Central memory CD4-positive, alpha-beta T cell (primary cell): ENCODE measurements at places on chromosomes 12 and 14.

DNA sequence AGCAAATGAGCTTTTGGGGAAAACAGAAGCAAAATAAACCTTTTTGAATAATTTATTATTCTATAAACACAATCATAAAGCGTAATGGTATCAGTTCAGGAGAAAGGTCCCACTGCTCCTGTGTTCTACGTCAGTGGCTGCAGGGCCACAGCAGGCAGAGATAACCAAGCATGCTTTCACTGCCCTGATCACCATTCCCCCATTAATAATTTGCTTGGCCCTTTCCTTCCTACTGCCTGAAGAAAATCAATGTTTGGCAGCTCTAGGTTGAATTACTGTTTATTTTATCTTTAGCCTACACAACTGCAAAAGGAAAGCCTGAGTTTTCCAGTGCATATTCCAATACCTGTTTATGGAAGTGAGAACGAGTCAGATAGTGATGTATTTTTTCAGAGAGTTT lies 369.9 kb downstream of the DIO2 start:
- no peak for DNase-seq

- DNase-seq = no peak
These were observed 24.1 kb upstream of the PLEKHG3 start for GRCh38 chr14:64680013-64680713.

GRCh38 chr12:119096429-119097202 lies 82.1 kb upstream of the HSPB8 start:
- no peak for DNase-seq

GRCh38 chr12:68580911-68581310 lies 29.8 kb upstream of the RAP1B start:
- no peak for DNase-seq

- DNase-seq = no peak
These were observed 311.9 kb downstream of the CEP128 start for GRCh38 chr14:80629606-80630005.

DNA sequence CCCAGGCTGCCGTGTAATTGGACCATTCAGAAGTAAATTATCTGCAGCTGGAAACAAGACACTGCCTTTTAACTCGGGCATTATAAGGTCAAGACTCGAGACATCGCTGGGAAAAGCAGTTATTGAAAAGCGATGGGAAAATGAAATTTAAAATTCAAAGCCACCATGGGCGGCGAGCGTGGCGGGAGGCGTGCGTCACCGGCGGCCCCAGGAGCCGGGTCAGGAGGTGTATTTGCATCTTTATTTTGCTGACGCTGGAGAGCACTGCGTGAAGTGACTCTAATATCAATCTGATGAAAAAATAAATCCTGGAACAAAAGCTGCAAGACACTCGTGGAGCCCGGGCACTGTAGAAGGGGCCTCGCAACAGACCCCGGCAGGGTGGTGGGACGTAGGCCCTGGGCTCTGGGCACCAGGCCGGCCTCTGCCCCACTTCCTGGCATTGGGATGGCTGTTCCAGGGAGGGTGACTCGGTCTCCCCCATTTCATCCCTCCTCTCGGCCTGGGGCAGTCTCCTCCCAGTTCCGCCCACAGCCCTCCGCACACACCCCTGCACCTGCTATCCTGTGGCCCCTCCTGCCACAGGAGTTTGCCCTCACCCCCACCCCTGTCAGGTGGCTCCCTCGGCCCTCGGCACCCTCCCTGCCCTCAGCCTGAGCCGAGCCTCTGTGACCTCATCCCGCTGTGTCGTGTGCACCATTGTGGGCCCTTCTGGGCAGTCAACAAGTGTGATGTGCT lies 196.2 kb downstream of the KIF26A start:
- no peak for DNase-seq

DNA sequence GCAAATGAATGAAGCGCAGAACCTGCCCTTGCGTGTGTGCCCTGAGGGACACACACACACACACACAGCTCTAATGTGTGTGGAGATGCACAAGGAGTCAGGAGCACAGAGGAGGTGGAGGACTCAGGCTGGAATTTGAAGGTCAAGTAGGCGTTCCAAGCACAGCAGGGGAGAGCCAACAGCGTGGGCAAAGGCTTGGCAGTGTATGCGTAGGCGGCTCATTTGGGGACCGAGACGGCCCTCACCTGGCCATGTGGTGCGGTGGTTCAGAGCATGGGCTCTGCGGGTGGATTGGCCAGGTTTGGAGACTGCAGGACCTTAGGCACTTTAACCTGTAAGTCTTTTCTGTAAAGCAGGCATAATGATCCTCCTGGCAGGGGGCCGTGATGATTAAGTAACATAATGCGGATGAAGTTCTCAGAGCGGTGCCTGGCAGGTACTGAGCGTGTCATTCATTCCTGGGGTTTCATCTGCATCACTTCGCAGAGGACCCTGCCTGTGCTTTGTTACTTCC lies 69.5 kb upstream of the SLC24A4 start:
- DNase-seq = no peak

GRCh38 chr12:57231276-57232021 lies 1.9 kb downstream of the SHMT2 start:
- DNase-seq = no peak

DNA sequence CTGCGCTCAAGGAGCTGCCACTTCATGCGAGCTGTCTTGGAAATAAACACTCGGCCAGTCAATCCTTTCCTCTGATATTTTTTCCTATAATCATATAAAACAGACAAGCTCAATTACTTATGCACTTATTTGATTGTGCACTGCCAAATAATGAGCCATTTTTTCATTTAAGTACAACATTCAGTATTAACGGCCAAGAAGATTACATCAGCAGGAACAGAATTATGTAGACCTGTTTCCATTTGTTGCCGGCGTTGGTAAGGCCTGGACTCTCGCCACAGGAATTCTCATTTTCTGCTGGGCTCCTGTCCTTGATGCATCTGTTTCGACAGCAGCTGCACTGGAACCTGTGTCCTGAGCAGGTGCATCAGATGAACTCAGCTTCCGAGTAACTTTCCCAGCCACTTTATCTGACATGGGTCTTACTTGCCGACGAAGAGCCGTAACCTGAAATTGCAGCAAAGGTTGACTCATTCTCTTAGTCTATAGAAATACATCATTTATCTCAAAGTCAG lies 110.2 kb downstream of the KIF21A start:
- DNase-seq = no peak

- DNase-seq = peak; percentile 89
These were observed at the start of gene TMEM260 for GRCh38 chr14:56579345-56580220. TSS of gene TMEM260 (plus strand) at chr14:56579798. CDS start at chr14:56579915, 117 bp downstream.

- no peak for DNase-seq
These were observed 156.5 kb downstream of the PRKCH start for GRCh38 chr14:61477712-61478462.

DNA sequence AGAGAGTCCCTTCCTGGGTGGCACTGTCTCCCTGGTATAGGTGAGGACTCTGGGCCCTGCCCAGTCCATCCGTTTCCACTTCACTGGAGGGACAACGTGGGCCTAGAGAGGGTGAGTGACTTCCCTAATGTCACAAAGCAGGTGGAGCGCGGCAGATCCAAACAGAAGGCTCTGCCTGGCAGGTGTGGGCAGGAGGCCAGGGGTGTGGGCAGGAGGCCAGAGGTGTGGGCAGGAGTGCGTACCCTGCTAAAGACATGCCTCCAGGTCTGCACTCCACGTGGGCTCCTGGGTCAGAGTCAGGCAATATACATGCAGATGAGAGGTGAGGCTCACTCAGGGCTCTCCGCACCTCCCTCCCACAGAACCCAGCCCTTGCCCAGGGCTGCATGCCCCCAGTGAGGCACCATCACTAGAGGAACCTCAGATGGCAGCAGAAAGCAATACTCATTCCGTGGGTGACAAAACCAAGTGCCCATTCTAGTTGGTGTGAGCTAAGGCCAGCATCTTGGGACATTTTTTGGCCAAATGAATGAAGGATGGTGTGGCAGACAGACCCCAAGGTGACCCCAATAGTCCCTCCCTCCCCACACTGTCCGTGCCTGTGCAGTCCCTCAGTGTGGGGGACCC lies 271.6 kb upstream of the RTL1 start:
- DNase-seq = no peak

DNA sequence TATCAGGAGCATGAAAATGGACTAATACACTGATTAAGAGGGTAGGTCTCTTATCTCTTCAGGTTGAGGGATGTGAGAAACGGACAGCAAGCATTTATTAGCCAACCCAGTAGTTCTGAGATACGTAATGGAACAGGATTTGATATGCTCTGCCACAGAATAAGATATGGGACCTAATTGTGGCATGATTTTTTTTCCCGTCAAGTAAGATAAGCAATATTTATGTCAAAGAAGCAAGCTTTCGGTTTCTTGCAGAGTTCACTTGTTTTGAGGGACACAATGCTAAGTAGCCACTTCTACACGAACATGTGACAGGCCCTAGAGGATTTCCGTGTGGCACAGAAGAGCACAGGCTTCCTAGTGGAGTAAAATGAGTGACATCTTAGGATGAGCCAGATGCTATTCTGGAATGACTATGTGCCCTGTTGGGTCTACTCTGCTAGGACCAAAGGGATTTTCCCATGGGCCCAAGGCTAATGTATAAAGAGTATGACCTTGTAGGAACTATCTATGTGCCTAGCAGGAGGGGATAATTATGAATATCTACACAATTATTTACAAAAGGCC lies 57.9 kb downstream of the SLC38A1 start:
- DNase-seq = no peak

GRCh38 chr14:99441157-99441870 lies 39.3 kb downstream of the SETD3 start:
- no peak for DNase-seq

GRCh38 chr12:60489071-60489470 lies 893.2 kb downstream of the SLC16A7 start:
- DNase-seq = no peak

GRCh38 chr14:52937869-52938268 lies 13.0 kb downstream of the FERMT2 start:
- no peak for DNase-seq

- DNase-seq = no peak
These were observed 95.7 kb downstream of the RFLNA start for GRCh38 chr12:124390442-124391097.

GRCh38 chr12:93794738-93795137 lies 117.6 kb downstream of the CRADD start:
- no peak for DNase-seq

DNA sequence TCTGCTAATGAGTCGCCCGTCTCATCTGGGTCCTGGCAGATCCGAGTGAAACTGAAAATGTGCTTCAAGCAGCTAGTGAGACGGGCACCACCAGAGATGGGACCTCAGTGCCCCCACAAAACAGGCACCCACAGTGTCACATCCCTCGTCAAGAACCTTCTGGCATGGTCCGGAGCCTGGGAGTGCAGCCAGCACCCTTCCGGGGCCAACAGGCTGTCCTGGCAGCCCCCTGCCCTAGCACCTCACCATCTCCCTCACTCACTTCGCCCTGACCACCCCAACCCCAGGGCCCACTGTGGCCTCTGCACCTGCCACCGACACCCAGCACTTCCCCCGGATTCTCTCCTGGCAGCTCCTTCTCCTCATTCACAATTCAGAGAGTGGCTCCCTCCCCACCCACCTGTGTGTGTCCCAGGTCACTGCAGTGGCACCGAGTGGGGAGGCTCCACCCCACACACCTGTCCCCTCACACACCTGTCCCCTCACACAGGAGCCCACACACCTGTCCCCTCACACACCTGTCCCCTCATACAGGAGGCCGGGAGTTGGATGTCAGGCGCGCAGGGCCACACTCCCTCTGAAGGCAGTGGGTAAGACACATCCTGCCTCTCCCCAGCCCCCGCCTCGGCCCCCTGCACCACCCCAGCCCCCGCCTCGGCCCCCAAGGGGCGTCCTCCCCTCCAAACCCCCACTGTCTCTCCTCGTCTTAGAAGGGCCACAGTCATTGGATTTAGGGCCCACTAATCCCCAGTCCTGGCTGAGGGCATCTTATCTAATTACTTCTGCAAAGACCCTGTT lies 7.9 kb downstream of the GALNT9 start:
- DNase-seq = no peak

- DNase-seq = no peak
These were observed 144.2 kb upstream of the FRMD6 start for GRCh38 chr14:51507511-51507905.

DNA sequence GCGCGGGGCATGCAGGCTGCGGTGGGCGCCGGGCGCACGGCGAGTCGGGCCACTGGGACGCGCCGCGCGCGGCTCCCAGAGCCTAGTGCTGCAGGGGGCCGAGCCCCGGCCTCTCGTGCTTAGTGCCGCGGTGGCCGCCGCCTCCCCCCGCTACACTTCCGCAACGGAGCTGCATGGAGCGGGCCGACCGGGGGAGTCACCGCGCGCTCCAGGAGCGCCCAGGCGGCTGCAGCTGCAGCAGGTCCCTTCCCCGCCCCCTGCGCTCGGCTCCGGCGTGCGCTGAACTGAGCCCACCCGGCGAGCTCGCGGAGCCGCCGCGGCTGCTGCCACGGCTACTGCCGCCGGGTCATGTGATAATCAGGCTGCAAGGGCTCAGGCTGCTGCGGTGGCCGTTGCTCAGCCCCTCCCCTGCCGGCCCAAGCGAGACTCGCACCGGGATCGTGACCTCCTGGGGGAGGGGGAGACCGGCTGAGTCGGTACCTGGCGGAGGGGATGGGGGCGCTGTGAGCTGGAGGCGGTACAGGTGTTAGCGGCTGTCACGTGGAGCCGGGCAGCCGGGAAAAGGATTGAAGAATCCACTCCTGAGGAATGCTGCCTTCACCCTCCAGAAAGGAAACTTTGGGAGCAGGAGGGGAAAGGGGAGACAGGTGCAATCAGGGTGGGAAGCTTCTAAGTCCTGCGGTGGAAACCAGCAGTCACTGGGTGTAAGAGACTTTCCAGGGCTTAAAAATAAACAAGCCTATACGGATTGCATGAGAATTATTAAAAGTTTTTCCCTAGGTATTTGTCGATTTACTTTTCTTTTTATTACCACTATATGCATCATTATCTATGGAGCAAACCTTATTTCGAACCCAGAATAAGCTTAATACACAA lies at the start of gene PPM1H:
Gene PPM1H, minus strand, starts transcription at position 352 of the 876 bp plus-strand sequence. CDS start 414 bp downstream, outside the sequence.
- DNase-seq = no peak

DNA sequence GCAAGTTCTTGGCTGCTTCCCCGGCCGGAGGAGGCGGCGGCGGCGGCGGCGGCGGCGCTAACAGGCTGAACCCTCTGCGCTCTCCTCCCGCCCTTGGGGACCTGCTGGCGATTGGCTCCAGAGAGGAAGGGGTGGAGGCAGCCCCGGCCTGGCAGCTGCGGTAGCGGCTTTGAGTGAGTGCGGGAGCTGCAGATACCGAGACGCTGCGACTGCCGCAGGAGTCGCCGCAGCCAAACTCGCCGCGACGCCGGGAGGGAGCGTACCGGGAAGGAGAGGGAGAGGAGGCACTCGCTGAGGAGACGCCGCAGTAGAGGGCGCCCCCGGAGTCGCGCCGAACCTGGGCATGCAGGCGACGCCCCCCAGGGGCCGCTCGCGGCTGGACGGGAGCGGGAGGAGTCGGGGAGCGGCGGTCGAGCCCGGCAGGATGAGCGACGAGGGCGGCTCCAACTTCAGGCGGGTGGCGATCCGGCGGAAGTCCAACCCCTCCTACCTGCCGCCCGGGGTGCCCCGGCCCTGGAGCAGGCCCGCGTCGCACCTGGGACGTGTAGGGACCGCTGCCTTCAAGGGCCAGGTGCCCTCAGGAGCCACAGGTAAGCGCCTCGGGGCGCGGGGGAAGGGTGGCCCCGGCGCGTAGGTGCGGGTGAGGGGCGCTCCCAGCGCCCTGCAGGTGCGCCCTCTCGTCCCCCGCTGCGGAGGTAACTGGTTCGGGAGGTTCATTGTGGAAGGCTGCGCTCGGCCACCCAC lies at the start of gene FGD4:
Gene FGD4, plus strand, starts transcription at position 189 of the 744 bp plus-strand sequence.
- peak; percentile 35 for DNase-seq

GRCh38 chr14:62558451-62558850 lies 486.8 kb downstream of the KCNH5 start:
- no peak for DNase-seq
